ENCODE measurements at places on chromosomes 2 and 18.

- no peak for DNase-seq
Measured at GRCh38 chr2:73107211-73107926, 5.4 kb downstream of the RAB11FIP5 start.

- no peak for DNase-seq
Measured at GRCh38 chr18:80232030-80232429, 15.3 kb downstream of the PARD6G start.

GRCh38 chr2:238566001-238566645 is 139.4 kb downstream of the ASB1 start:
- no peak for DNase-seq

- no peak for DNase-seq
Measured at GRCh38 chr2:215355801-215356200, 43.9 kb downstream of the ATIC start.

GRCh38 chr2:46101557-46102220 is 195.5 kb upstream of the EPAS1 start:
- DNase-seq, result no peak

- DNase-seq, result no peak
Measured at GRCh38 chr18:5884375-5884774, 10.9 kb downstream of the TMEM200C start.

DNA sequence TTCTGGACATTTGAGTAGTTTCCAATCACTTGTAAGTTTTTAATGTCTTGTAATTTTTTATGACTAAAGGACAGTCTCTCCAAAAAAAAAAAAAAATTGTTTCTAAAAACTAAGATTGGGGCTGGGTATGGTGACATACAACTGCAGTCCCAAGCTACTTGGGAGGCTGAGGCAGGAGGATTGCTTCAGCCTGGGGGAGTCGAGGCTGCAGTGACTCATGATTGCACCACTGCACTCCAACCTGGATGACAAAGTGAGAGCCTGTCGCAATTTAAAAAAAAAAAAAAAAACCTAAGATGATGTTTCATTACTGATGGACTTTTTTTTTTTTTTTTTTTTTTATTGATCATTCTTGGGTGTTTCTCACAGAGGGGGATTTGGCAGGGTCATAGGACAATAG is 34.4 kb upstream of the PKDCC start:
- no peak for DNase-seq
